ENCODE measurements at places on chromosomes 6 and 20.

GRCh38 chr6:44333273-44333919 lies 9.1 kb upstream of the SPATS1 start:
- DNase-seq = no peak

DNA sequence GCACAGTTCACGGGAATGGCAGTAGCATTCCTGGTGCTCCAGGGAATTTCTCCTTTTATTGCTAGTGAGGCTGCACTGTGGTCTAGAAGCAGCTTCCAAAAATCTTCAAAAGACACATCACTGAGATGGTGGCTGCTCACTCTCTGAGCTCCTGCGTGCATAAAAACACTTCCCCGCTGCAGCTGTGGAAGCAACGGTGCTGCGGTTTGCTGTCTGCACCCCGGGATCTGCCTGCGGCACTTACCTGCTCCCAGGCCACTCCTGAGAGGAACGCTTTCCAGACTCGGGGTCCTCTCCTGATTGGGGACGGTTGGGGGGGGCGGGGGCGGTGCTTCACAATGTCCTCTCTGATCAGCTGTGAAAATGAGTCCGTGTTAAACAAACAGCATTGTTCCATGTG lies 77.9 kb downstream of the TMEM242 start:
- no peak for DNase-seq

DNA sequence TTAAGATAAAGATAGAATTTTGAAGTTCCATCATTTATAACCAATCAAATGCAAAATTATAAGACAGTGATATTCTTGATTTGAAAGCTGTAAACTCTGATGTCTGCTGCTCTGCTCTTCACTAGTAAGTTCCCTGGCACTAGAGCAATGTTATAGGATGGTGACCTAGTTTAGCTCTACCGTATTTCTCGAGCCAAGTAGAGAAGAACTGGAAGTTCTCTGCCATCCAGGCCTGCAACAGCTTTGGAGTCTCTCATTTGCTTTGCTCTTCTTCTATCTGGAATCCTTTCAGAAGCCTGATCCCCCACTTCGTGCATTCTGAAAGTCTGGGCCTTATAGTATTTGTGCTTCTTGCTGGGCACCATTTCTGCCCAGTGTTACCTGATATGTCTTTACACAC lies 100.3 kb downstream of the PLCB1 start:
- no peak for DNase-seq

DNA sequence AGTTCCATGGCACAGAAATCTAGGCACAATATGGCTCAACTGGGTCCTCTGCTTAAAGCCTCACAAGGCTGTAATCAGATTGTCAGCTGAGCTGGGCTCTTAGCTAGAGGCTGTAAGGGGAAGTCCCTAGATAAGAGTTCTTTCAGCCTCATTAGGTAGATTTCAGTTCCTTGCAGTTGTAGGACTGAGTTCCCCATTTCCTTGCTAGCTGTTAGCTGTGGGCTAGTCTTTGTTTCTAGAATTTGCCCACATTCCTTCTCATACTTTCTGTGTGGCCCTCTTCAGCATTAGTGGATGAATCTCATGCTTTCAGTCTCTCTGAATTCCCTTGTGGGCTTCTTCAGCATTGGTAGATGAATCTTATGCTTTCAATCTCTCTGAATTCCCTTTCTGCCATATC lies 71.0 kb upstream of the MRAP2 start:
- DNase-seq = no peak

- no peak for DNase-seq
Observed at GRCh38 chr6:12163149-12163548, 127.0 kb upstream of the EDN1 start.

DNA sequence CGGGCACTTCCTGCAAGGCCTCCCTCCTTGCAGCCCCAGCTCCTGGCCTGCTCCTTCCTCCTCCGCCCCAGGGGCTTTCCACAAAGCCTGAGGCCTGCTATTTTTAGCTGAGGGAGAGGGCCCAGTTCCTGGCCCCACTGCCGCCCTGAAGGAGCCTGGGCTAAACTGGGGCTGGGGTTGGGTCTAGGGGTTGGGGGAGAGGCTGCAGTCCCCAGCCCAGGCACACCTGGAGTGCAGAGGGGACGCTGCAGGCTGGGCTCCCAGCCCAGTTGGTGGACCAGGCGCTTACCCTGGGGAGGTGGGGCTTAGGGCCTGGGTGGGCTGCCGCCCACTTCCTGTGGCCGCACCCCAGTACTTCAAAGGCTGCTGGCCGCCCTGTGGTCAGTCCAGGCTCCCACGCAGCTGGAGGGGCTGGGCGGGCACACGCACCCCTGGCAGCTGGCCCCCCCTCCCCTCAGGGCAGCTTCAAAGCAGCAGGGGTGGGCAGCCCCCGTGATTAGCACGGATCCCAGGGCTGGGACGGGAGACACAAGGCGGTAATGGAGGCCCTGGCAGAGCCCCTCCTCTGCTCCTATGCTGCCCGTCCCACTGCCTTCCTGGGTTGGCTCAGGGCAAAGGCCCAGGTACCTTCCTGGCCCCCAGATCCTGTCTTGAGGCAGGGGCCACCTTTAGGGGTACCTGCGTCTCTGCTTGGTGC lies 7.1 kb upstream of the ABHD16B start:
- no peak for DNase-seq

- DNase-seq = no peak
Observed at GRCh38 chr6:80425089-80425823, 318.8 kb downstream of the BCKDHB start.

GRCh38 chr20:49567421-49568277 lies at the start of gene PTGIS:
PTGIS (minus strand) TSS chr20:49568137; CDS start chr20:49568116, 21 bp downstream.
- no peak for DNase-seq

DNA sequence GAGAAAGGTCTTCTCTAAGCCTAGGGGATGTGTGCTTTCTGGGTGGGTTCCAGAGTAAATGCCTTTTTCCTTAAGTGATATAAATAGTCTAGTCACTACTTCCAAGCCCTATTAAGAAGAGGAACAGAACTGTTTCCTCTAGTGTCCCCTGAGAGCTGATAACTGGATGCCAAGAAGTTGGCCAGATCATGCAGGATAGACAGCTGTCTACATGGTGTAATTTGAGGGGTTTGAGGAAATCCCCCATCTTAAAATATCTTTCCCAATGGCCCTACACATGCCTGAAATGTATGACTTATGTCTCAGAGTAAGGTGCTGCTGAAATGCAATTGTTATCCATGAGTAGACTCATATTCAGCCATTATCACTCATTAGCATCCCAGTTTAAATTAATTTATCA lies 20.2 kb upstream of the PIM1 start:
- DNase-seq = no peak

DNA sequence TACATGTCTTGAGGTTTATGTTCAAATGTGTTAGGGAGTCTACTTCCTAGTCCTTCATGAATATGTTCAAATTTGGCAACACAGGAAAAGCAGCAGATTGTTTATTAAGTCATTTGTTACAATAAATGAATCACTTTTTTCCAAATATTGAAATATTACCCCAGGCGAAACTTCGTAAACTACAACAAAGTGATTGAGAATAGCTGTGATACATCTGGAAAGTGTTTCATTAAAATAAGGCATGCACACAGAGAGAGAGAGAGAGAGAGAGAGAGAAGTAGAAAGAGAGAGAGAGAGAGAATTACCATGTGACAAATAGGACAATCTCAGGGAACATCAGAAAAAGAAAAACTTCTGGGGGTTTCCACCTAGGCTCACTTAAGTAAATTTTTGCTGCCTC lies 363.1 kb upstream of the PTCHD4 start:
- no peak for DNase-seq

- no peak for DNase-seq
Observed at GRCh38 chr20:17641520-17641964, 40.5 kb downstream of the RRBP1 start.

- DNase-seq = peak; percentile 2
Observed at GRCh38 chr6:121849477-121849876, 414.0 kb downstream of the GJA1 start.

DNA sequence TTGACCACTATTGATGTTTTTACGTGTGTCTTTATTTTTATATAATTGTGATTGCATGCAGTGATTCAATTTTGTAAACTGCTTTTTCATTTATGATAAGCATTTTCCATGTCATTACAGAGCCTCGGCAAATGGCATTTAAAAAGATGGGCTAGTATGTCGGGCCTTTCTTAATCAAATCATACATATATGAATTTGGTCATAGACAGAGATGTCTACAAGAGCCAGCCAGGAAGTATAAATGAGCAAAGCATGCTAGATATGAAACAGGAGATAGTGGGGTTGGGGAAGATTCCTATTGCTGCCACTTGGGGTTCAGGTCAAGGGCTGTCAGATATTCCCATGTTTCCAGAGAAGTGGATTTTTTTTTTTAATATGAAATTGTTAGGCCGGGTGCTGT lies 20.0 kb downstream of the KIF3B start:
- no peak for DNase-seq

DNA sequence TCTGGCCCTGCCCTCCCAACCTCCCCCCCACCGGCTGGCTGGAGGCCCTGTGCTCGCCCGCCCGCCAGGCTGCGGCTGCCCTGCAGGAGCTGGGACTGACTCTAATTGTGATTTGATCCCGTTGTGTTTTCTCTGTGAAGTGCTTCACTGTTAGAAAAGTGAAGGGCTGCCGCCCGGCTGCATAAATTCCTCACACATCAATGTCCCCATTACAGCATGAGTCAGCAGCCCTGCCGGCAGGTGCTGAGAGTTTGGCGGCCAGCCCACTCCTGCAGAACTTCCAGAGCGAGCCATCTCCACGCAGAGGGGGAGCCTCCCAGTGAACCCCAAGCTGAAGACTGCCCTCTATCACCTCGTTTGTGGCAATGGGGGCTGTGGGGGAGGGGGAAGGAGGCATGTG lies 137.9 kb downstream of the DLL1 start:
- DNase-seq = no peak

DNA sequence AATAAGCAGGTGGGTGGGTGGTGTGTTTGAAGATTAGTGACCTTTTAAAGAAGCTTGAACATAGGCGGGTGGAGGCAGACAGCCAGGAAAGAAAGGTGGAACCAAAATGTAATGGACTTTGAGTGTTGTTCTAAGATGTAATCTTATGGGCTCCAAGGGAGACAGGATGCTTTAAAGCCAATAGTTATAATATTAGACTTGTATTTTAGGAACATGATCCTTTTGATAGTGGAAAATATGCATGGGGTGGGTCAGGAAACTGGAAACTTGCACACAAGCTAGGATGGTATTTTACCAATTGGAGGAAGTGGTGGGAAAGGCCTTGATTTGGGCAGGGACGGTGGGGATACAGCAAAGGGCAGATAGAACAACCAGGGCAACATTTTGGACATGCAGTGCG lies 151.8 kb upstream of the PDE7B start:
- no peak for DNase-seq

DNA sequence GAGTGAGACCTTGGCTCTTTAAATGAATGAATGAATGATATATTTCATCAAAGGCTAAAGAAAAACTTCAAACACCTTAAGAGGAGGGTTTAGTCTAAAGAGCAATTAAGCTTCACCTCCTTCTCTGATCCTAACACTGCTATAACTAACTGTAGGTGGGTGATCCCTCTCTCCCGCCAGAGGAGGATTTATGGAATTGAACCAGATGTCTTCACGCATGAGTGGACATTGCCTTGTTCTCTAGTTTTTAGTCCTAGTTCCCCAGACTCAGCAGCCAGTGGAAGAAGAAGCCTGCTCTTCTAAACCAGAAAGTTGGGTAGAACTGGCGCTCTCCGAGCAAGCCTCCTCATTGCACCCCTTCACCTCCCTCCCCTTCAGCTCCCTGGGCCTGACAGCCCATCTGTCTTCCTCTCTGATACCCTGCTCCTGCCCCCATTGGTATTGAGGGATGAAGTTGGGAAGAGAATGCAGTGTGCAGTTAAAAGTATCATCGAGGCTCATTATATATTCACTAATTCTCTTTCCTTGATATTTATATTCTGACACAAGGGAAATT lies 142.7 kb downstream of the ARID1B start:
- no peak for DNase-seq

DNA sequence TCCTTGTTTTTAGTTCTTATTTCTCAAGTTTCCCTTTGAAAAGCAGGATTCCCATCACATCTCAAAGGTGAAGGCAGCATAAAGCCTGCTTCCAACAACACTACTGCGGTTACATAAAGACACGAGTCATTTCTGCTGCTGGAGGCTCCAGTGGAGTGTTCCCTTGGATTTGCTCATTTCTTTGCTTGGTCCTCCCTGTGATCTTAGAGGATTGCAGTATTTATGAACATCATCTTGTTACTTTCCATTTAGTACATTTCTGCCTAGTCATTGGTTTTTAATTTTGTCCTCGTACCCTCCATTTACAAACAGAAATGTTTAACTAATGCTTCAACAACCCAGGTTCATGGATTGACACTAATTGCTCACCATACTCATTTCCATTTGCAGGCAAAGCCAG lies 298.8 kb downstream of the ZNF217 start:
- no peak for DNase-seq

DNA sequence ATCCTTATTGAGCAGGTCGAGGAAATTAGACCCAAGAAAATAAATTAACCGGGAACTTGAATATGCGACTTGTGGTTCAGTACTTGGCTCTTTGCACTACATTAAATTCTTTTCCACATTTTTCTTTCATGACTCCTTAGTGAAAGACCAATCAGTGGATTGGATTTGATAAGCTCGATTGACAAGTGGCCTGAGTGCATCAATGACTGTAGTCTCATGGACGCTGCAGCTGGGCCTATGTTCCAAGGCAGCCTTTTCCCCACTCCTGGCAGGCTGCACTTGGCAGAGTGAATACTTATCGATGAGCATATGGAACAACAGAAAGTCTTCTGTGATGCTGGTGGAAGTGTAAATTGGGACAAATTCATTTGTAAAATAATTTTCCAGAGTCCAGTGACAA lies 210.8 kb upstream of the EXOC2 start:
- no peak for DNase-seq

- DNase-seq = no peak
Observed at GRCh38 chr6:44731485-44732095, 344.1 kb downstream of the CDC5L start.

- DNase-seq = no peak
Observed at GRCh38 chr6:164166996-164167395, 752.5 kb downstream of the QKI start.

Measured in GM12892 (cell line).